ENCODE measurements at places on chromosomes 2 and 18.
A peak's percentile ranks its signal among the peaks of the same experiment; 100 is the strongest.

GRCh38 chr2:40260437-40260836 lies 191.5 kb downstream of the SLC8A1 start:
- DNase-seq, result no peak

DNA sequence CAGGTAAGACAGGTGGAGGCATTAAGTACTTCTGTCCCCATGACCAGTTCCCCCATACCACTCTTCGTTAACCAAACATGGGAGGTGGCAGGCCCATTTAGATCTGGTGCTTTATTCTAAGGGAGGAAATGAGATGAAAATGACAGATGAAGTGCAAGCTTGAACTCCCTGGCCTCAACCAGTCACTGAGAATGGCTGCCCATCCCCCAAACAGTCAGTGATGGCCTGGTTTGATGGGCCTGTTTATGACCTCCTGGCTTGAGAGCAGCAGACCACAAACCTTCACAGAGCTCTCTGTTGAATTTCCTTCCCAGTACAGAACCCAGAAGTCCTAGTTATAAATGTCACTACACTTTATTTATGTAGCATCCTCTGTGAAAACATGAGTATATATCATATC lies 31.1 kb downstream of the EPAS1 start:
- DNase-seq, result no peak

DNA sequence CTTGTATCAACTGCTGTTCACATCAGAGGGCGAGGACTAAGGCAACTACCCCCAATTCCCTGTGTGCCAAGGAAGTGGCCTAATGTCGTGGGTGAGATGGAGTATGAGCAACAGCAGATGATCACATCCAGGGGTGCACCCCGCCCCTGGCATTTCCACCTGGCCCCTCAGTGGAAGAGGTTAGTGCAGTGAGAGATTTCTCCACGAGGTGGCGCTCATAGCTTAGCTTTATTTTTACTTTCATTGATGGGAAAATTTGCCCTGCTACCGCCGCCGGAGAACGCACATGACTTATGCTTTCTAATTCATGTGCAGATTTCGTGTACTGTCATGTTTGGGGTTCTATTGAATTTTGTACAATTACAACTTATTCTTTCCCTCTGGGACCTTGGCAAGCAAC lies 470.6 kb upstream of the MEX3C start:
- peak; percentile 8 for DNase-seq

DNA sequence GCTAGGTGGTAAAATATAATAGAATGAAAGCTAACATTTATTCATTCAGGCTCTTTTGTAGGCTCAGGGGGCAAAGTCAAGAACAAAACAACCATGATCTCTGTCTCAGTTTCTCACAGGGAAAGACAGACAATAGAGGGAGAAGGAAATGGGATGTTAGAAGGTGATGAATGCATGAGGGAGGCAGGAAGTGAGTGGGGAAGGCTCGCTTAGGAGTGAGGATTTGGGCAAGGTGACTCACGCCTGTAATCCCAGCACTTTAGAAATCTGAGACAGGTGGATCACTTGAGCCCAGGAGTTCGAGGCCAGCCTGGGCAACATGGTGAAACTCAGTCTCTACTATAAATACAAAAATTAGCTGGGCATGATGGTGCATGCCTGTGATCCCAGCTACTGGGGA lies 88.4 kb downstream of the CTIF start:
- no peak for DNase-seq

DNA sequence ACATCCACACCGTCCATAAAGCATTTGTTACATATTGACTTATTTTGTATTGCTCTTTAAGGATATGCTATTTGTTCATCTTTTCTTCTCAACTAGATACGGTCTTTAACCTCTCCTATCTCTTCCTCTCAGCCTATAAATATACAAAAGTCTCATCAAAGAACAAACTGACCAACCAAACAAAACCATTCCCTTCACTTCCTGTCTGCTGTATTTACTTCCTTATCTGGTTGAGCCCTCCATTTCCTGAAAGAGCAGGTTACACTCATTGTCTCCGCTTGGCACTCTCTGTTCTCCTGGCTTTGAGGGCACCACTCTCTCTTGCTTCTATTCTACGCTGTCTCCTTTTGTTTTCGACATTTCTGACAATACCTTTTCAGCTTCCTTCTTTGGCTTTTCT lies 431.9 kb upstream of the TCF4 start:
- DNase-seq, result no peak

DNA sequence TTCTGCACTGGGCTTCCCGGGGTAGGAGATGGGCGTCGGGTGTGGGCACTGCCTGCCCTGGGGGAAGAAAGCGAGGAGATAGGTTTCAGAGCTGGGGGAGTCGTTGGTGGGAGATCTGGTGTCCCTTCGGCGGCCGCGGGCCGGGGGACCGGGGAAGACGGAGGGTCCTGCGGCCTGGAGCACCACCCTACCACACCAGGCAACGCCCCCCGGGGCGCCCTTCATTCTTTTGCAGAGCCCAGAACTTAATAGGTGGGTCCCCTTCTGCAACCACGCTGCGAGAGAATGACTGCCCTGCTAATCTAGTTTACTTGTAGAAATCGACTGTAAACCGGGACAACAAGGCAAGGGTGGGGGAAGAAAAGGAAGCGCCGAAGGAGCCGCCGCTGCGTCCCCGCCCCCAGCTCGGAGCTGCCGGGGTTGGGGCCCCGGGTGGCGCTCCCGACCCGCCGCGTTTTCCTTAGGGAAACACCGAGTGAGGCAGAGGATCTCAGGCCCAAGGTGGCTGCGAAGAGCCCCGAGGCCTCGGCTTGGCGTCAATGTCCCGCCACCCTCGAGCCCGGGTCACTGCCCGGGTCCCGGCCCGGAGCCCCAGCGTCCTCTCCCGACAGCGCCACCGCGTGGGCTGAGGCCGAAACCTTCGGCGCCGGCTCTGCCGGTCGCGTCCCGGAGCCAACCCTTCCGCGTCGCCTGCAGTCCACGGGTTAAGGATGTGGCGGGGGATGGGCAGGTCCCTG lies 5.4 kb upstream of the SATB2 start:
- DNase-seq, result no peak

- DNase-seq, result no peak
Observed at GRCh38 chr18:73979742-73980141, 167.9 kb downstream of the FBXO15 start.

- no peak for DNase-seq
Observed at GRCh38 chr2:65159906-65160305, 30.0 kb upstream of the RAB1A start.

GRCh38 chr18:76498064-76498463 lies 3.0 kb upstream of the ZNF516 start:
- DNase-seq, result no peak
